ENCODE measurements at places on chromosomes 2 and 18.
A peak's percentile ranks its signal among the peaks of the same experiment; 100 is the strongest.

- no peak for DNase-seq
Measured at GRCh38 chr2:233380132-233380895, 26.0 kb downstream of the DGKD start.

- no peak for DNase-seq
Measured at GRCh38 chr18:36496022-36496421, 198.5 kb downstream of the FHOD3 start.

GRCh38 chr18:78525366-78526111 is 454.1 kb upstream of the SALL3 start:
- DNase-seq, result no peak

DNA sequence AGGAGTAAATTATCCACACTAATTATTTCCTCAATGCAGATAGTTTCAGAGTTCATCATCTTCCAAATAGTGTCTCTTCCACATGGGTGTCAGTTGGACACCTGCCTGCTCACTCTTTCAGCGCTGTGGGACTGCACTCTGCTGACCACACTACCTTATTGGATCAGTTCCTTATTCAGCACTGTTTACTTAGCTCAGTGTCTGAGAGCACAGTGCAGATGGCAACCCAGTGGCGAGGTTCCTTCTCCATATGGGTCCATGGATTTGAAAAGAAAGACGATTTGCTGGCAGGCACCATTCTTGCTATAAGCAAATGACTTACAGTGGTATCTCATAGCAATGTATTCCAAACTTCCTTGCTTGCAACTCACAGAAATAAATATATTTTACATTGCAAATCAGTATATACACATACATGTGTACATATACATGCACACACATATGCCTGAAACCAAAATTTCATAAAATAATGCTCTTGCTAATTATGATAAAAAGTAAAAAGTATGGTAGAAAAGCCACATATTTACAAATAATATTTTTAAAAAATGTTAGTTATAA is 354.8 kb downstream of the INSIG2 start:
- DNase-seq, result no peak

DNA sequence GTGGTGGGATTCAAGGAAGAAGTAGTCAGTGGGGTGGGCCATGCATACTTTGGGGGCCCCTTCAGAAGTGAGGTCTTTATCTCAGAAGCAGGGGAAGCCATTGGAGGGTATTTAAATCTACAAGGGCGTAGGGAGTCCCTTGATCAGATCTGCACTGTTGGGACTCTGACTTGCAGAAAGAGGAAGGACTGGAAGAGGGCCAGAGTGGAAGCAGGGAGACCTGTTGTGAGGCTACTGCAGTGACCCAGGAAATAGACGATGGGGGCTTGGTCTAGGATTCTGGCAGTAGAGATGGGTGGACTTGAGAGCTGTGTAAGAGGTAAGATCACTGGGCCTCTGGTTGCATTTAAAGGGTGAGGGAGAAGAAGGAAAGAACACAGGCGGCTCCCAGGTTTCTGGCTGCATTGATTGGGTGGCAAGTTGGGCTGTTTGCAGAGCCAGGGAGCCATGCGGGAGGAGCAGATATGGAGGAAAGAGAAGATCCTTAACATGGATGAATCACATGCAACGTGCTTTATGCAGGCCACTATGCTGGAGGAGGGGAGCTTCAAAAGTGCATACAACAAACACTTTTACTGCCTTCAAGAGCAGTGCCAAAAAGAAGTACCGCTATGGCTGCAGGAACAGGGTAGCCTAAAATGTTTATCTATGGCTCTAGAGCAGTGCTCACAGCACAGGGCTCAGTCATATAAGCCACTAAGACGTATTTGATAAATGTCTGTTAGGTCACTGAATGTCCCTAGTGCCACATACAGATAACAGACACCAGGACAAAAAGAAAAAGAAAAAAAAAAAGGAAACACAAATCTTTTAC is 2.3 kb downstream of the SFXN5 start:
- no peak for DNase-seq

DNA sequence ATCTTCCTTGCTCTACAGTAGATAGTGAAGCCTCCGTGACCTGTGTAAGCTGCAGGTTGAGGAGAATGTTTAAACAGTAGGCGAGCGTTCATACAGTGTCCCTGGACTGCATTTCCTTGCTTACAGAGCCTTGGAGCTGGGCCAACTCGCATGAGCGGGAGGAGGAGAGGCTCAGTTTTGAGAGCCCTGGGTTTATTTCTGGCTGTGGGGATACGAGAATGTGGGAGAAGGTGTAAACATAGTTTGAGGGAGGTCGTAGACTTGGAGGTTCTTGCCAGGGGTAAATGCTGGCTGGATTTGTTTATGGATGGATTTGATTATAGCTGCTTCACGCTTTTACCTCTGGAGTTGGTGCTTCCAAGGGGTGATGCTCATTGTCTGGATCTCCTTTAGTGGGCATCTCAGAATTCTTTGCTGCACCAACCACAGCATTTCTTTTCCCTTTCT is 20.8 kb downstream of the CRIM1 start:
- DNase-seq, result no peak

GRCh38 chr2:173673640-173674039 is 291.5 kb downstream of the SP3 start:
- DNase-seq, result no peak

GRCh38 chr2:173218326-173219056 is 136.2 kb upstream of the CDCA7 start:
- no peak for DNase-seq

DNA sequence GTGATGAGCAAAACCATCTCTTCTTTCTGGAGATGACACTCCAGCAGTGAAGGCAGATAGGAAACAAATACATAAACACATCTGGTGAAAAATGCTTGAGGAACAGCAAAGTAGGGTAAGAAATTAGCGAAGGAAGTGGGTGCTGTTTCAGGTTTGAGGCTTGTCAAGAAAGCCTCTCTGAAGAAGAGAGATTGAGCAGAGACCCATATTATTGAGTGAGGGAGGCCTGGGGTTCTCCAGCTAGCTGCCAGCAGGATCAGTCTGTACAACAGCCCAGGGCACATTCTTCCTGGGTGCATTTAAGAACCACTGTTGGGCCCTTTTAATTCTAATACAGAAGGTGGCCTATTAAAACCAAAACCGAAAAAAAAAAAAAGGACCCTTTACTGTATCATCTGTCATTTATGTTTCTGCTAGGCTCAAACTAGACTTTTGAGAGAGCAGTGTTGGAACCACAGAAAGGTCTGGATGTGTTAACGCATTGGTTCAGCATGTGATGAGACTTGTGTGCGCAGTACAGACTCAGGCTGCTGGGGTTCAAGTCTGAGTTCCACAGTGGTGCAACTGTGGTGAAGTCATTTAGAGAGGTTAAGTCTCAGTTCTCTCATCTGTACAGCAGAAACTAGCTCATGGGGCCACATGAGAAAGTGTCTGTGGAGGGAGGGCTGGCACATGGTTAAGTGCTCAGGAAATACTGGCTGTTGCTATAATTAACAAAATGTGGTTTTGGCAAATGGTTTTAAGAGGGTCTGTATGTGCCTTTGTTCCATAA is 28.9 kb downstream of the MGAT5 start:
- no peak for DNase-seq

- peak; percentile 55 for DNase-seq
Measured at GRCh38 chr2:43542285-43542933, 53.4 kb downstream of the THADA start.

- no peak for DNase-seq
Measured at GRCh38 chr2:191740016-191740419, 62.1 kb downstream of the NABP1 start.

DNA sequence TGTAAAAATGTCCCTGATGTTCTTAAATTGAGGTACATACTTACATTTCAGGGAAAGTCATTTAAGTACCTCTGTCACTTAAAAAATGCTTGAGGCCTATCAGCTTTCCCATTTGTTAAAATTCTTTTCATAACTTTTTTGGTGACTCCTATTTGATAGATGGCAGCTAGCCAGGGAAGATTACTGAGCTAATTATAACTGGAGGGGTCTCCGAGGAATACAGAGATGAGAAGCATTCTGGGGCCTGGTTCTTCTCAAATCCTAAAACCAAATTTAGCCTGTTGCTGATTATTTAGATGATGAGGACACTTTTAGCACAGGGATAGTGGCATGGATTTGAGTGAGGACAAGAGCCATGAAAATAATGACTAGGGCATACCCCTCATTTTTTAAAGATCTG is 4.8 kb downstream of the UGP2 start:
- DNase-seq, result no peak

DNA sequence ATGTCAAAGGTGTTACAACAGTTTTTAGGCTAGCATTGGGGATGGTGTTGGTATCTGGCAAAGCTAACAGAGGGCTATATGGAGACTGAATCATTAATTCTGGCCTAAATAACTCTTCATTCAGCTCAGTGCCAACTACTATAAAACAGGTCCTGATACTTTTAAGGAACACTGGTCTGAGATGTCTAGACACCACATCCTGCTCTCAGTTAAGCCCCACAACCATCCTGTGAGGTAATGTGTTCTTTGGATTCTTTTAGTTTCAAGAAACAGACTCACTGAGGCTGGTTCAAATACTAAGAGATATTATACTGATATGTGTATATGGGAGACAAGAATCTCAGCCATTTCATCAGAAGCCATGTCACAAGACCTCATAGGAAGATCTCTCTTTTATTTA is 14.2 kb upstream of the HK2 start:
- DNase-seq, result no peak

GRCh38 chr2:64698668-64699444 is 45.1 kb upstream of the SERTAD2 start:
- DNase-seq, result peak; percentile 39

- DNase-seq, result no peak
Measured at GRCh38 chr18:22368021-22368420, 49.7 kb downstream of the CTAGE1 start.

DNA sequence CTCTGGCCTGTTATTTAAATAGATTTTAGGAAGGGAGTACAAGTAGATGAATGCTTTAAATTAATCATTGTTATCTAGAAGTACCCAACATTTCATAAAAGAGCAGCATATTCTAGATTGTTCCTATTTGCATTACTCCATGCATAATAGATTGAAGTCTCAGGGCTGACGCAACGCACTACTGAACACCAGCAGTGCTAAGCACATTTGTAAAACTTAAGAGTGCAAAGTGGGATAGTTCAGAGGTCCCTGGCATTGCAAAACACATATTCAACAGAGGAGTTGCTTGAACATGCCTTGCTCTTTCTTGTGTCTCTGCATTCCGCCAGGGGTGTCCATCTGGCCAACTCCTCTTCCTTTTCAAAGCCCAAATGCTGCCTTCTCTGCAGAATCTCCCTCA is 22.3 kb downstream of the CDKL4 start:
- DNase-seq, result no peak

DNA sequence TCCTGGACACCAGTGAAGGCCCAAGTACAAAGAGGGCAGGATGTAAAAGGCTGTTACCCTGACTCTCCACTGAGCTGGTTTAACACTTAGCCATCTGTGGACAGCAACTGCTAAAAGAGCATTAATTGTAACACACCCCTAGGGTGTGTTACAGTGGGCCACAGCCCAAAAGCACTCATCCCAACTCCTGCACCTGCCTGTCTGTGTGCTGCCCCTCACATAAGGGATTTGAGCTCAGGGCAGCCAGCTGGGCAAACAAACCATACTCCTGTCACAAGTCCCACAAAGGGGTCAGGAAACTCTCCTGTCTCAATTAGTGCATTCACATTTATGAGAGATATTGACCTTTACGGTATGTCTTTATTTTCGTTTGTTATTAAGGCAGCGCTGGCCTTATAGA is 833.1 kb upstream of the NXPH2 start:
- no peak for DNase-seq

- DNase-seq, result no peak
Measured at GRCh38 chr18:22883179-22883578, 49.9 kb upstream of the RBBP8 start.

All from fibroblast of gingiva (primary cell).